ENCODE measurements at places on chromosomes 2 and 18.

GRCh38 chr2:170375192-170375591 is 197.2 kb downstream of the MYO3B start:
- DNase-seq, result no peak

GRCh38 chr18:21955757-21956652 is 213.4 kb upstream of the GATA6 start:
- DNase-seq, result peak; percentile 60

DNA sequence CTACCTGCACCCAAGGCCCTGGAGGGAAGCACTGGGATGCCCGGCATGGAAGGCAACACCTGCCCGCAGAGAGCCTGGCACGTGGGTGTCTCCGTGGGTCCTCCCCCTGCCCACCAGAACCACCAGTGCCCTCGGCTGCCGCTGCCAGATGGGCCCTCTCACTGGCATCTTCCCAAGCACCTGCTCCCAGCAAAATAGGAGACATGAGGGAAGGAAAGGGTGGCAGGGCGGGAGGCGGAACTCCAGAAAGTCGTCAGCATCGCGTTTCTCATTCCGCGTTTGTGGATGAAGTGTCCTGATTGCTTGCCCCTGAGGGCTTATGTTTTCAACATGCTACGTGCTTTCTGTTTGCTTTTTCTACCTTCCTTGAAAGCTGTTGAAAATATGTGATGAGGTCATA is 8.8 kb upstream of the SNTG2 start:
- DNase-seq, result no peak

DNA sequence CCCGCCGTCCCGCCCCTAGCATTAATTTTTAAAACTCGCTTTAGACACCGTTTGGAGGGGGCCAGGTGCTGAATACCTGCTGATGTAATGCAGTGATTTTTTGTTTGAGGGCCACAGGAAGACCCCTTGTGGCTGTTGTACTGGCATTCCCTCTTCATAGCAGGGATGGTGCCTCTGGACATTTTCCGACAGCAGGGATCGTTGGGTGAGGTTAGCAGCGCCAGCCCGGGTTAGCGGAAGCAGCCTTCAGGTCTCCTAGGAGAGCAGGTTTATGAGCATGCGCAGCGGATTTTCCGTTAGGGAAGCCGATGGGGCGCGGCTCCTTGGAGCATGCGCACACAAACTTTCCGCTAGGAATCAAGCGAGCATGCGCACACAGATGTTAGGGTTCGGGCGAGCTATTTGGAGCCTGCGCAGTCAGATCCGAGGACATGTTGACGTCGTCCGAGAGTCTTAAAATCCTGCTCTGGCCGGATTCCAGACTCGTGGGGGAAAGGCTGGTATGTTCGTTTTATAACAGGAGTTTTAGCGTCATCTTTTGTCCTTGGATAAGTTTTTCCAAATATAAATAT is 17.2 kb upstream of the C2orf74 start:
- DNase-seq, result peak; percentile 96

- no peak for DNase-seq
These were observed 118.1 kb downstream of the MYO1B start for GRCh38 chr2:191363267-191363666.

DNA sequence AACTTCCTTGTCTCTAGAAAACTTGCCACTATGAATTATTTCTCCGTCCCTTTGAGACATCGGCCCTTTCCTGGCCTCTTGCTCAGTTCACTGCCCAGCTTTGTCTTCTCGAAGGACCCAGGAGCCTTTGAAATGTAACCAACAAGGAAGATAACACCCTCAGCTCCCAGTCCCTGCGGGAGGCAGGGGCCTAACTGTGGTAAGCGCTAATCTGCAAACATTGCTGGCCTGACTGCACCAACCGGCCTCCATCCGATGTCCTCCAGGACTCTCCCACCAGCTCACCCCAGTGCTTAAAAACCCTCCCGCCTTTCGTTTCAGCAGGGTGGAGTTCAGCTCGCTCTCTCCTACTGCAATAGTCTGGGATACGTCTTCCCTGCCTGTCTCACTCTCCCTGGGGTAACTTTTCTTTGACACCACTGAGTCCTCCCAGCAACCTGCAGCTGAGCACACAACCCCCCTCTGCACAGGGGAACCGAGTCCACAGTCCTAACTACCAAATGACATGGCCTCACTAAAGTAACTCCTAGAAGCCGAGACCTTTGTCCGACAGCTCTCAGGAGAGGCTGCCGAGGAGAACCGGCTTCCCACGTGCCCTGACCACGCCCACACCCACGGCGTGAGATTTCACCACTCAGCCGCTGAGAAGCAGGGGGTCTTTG is 76.1 kb downstream of the MBP start:
- no peak for DNase-seq

- DNase-seq, result no peak
These were observed 127.0 kb downstream of the CELF4 start for GRCh38 chr18:37438417-37439180.

DNA sequence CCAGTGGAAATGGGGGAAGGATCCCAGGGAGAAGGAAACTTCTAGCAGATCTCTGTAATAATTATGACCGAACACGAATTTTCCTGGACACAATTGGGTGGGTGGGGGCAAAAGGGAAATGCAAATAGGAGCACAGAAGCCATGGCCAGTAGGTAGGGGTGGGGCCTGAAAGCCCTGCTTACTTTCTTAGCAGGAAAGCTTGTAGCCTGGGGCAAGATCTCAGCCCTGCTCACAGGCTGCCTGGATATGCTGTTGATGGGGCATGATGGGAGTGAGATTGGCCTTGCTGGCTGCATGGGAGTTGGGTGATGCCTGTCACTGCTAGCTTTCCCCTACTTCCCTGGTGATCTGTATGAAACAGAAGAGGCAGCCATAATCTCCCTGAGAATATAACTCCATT is 45.9 kb upstream of the SPOPL start:
- no peak for DNase-seq

GRCh38 chr2:6930923-6931647 is 13.9 kb downstream of the RNF144A start:
- DNase-seq, result no peak

Data from CD4-positive, alpha-beta T cell treated with Interleukin-15 for 1 hour (primary cell).